ENCODE measurements at places on chromosomes 12 and 14.

- DNase-seq: no peak
Measured at GRCh38 chr12:129585296-129585695, 318.5 kb downstream of the TMEM132D start.

GRCh38 chr12:2543801-2544200 is 251.0 kb upstream of the FKBP4 start:
- DNase-seq: no peak

GRCh38 chr12:82930301-82930700 is 243.6 kb downstream of the TMTC2 start:
- DNase-seq: no peak

- no peak for DNase-seq
Measured at GRCh38 chr12:65948320-65949008, 124.2 kb downstream of the HMGA2 start.

DNA sequence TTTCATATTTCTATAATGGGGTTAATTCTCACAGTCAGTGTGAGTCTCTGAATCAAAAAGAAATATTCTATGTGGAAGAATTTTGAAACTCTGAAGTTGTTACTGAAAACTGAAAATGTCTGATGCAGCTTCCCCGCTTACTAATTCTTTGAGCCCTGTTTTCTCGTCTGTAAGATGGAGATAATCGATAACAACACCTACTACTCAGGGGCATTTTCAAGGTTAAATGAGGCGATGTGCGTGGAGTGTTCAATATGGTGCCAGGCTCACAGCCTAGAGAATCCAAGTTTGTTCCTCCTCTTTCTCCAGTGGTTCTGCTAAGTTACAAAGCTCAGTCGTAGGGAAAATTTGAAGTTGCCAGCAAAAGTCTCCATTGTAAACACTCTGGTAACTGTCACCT is 391.4 kb downstream of the FUT8 start:
- DNase-seq: no peak

GRCh38 chr14:23629832-23630396 is 6.2 kb upstream of the DHRS2 start:
- DNase-seq: no peak

GRCh38 chr12:51621156-51621922 is 30.3 kb downstream of the SCN8A start:
- no peak for DNase-seq

Data from DMS 273 treated with DMSO at 0.1 percent for 48 hours (cell line).